ENCODE measurements at places on chromosomes 2 and 18.

GRCh38 chr2:147173189-147173581 lies 671.6 kb upstream of the ACVR2A start:
- no peak for DNase-seq

- DNase-seq, result no peak
These were observed 17.1 kb downstream of the UBE2F start for GRCh38 chr2:237983922-237984321.

DNA sequence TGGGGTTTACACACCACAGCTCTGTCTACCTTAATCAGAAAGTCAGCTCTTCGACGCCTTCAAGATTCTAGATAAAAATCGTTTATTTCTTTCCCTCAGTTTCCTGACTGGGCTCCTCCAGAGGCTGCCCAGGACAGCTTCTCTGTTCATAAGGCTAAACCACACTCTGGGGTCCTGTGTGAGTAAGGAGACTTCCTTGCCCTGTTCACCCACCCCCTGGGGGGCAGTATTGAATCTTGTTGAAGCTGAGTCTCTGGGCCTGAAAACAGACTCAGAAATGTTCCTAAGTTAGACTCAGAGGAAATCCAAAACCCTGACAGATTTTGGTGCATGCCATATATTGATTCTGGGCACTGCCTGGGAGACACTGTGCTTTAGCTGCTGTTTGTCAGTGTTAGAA lies 43.0 kb downstream of the G6PC2 start:
- DNase-seq, result no peak

DNA sequence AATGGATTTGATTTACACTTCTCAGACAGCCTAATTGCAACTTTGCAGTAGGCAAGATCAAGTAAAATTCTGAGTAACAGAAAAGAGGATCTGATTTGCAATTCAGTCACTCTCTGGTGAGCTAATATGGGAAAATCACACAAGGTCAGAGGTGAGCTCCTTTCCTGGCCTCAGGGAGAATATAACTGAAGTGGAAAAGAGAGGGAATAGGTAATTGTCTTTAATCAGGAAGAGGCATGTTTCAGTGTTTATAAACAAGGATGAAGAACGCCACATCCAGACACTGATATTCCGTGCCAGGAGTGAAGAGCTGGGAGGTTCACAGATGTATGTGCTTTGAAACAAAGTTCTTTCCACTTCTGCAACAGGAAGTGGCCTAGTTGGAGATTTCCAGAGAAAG lies 127.1 kb downstream of the ETAA1 start:
- DNase-seq, result no peak

DNA sequence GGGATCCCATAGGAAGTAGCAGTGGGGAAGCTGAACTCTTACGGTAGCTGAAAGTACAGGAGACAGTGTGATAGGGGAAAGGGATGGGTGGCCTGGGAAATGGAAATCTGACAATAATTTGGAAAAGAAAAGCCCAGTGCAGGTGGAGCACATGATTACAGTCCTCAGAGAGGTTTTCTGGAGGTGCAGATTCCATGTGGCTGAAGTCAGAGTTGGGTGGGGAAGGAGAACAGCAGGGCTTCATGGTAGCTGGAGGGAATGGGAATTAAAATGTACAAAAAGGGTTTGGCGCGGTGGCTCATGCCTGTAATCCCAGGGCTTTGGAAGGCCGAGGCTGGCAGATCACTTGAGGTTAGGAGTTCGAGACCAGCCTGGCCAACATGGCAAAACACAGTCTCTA lies 12.2 kb downstream of the HRH4 start:
- DNase-seq, result no peak

DNA sequence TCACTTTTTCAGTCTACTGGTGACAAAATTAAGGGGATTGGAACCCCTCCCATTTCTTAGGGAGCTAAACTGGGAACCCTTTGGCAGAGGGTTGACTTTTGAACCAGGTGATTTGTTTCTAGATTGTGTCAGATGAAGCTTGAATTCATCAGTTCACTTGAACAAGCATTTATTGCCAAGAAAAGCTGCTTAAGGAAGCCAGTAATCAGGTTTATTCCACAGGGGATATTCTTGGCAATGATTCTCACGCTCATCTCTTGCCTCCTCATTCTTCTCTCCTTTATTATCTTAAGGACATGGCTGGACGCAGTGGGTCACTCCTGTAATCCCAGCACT lies 101.0 kb downstream of the ALPK2 start:
- no peak for DNase-seq

GRCh38 chr2:74979844-74980243 lies 21.4 kb downstream of the POLE4 start:
- DNase-seq, result no peak

DNA sequence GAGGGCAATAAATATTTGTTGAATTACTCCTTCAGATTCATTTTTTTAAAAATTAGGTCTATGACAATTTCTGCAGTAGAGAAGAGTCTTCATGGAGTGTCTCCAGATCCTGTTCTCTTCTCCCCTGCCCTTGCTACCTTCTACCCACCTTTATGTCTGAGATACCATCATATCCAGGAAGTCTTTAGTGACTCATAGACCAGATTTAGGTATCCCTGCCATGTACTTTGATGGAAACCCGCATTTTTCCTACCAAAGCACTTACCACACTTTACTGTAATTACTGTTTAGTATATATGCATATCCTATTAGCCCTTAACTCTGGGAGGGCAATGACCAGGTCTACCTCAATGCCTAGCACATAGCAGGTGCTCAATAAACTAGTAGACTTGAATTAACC lies 11.6 kb downstream of the ZNF397 start:
- DNase-seq, result no peak

DNA sequence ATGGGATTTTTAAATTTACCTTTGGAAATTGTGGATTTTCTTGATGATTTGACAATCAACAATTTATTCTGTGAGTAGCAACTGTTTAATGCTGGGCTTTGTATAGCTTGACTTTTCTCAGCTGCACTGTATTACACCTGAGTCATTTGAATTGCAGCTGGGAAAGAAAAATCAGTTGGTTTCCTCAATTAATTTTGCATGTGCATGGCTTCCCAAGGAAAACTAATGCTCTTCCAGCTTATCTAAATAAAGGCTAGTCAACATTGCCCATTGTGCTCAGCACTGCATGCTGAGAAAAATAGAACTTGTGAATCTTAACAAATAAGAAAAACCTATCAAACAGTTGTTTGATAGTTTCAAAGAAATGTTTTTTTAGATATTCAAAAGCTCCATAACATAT lies 268.3 kb upstream of the CDH20 start:
- no peak for DNase-seq

DNA sequence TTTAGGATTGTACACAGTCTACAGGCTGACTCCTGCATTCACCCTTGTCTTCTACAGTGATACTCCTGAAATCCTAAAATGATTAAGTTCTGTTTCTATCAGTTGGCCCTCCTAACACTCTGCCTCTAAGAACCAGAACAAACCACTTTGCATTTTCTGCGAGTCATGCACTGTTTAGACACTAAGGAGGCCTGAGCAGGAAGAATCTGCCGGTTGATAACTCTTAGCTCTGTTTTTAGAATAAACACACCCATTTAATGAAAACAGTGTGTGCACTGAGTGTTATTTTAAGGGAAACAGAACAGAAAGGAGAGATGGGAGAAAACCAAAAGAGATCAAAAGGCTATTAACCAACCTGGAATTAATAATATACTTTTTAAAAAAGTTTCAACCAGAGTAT lies 22.9 kb upstream of the SSB start:
- no peak for DNase-seq

DNA sequence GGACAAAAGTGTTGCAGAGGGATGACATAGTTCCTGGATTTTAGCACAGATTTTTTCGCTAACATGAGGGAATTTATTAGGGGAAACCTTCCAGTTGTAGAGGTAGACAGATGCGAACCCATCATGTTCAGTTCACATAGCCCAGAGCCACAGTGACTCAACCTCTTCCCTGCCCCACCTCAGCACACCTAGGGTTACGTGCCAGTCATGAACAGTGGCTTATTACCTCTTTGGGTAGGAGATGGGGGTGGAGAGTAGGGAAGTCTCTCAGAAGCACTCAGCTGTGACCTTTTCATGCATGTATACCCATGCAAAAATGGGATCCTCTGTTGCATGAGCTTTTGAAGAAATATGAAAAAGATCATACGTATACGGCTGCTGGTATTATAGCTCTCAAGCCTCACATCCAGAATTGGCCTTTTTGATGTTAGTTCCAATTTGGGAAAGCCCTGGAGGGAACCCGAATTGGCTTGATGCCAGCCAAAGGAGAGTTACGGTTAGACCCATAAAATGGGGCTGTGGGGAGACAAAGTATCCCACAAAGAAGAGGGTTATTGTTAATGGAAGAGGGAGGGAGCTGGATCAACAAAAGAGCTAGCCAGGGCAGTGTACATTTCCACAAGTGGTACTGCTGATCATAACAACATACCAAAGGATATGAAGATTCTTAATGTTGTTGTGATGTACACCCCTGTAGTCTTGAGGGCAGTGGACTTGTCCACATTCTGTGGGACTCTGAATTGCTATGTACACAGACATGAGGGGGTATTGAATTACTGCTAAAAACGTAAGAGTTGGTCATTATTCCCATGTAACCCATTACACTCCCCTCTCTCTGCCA lies 4.9 kb downstream of the TANC1 start:
- no peak for DNase-seq

GRCh38 chr2:144595279-144595678 lies 75.4 kb upstream of the ZEB2 start:
- DNase-seq, result no peak

GRCh38 chr2:197258580-197258979 lies 52.0 kb downstream of the ANKRD44 start:
- no peak for DNase-seq

- DNase-seq, result no peak
These were observed 11.8 kb upstream of the SULT1C3 start for GRCh38 chr2:108228006-108228405.

- DNase-seq, result no peak
These were observed 57.9 kb downstream of the INPP5D start for GRCh38 chr2:233117811-233118647.

DNA sequence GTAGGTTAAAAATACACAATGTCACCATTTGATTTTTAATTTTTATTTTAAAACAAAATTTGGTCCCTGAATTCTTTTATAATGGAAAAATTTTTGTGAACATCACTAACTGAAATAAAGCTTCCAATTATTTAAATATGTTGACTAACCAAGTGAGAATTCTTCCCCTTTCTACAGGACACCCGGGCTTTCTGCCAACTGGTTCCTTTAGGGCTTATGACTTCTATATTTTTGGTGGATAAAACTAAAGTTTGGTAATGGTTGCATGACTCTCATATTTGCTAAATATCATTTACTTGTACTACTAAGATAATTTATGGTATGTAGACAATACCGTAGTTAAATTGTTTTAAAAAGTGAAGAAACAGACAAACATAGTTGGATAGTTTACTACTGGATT lies 291.0 kb upstream of the DOK6 start:
- no peak for DNase-seq

- no peak for DNase-seq
These were observed 155.3 kb downstream of the SEPTIN10 start for GRCh38 chr2:109458512-109458911.

GRCh38 chr2:16244153-16244965 lies 304.0 kb downstream of the MYCN start:
- no peak for DNase-seq

DNA sequence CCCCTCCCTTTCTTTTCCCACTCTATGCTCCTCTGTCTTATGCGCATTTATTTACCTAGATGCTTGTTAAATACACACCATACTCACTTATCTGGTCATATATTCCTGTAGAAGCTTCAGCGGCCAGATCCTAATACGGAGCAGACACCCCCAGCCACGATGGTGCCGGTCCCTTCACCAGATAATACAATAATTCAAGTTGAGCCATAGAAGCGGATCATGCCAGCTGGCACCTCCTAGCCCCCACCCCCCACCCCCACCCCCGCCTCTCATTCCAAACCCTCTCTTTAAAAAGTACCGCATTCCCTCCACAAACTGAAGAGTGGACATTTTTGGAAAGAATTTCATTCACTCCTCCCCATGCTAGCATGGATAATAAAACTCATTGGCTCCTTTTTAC lies 95.2 kb downstream of the BIN1 start:
- DNase-seq, result no peak

DNA sequence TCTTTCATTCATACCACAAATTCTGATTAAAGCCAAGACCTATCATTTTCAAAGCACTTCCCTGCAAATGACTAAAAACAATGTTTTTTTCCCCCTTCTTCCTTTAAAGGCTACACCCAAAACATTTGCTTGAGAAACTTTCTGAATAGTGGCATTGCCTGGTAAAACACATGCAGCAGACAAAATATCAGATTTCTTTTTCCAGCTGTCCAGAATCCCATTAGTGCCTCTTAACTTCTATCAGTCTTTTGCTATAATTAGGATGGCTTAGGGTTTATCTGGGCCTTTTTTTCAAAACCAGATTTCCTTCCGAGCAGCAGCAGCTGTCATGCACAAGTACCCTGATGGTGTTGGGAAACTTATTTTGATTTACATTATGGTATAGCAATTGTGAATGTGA lies 50.6 kb downstream of the ALPK2 start:
- no peak for DNase-seq

DNA sequence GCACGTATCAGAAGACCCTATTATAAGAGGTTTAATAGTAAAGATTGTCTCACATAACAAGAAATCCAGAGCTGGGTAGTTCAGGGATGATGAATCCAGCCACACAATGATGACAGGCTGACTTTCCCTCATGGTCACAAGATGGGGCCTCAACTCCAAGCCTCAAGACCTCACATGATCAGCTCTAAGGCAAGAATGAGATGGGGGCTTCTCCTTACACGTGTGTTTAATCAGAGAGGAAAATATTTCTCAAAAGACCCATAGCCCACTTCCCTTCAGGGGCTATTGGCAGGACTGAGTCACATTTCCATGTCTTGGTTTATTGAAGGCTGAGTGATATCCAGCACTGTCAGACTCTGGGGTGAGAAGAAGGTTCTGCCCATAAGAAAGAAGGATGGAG lies 100.2 kb upstream of the FOSL2 start:
- DNase-seq, result no peak

DNA sequence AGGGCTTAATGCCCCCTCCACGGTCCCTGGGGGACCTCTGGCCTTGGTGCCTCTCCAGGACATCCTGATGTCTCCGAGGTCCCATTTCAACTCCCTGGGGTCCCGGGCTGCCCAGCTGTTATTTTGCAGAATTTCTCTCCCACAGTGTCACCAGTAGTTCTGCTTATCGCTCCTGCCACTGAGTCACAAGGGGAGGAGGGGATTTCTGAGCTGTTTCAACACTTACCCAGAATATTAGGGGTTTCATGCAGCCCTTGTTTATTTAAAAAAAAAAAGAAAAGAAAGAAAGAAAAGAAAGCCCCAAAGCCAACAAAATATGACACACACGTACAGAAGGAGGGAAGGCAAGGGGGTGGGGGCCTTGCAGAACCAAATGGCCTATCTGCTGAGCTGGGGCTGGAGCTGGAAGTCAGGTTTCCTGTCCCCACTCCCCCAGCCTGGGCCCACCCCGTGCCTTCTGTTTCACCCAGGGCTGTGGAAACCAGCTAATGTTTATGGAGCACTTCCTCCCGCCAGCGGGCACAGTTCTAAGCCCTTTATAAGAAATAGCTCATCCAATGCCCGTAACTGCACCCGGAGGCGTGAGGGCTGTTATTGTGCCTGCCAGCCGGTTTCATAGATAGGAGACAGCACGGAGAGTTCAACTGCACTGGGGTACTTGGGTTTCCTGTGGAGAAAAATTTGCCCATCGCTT lies 8.4 kb upstream of the ARID5A start:
- peak; percentile 61 for DNase-seq

GRCh38 chr18:4196351-4196750 lies 258.8 kb downstream of the DLGAP1 start:
- DNase-seq, result no peak

All from CD4-positive, alpha-beta T cell treated with Interleukin-4 for 1 hour (primary cell).